ENCODE measurements at places on chromosomes 6 and 20. TPM values are rescaled to one million over a fixed set of nuclear protein-coding genes. Genes with fewer than 3 reads are reported as not detected.

Gene GDAP1L1
- not detected for total RNA-seq

Gene RIN2
- 18.2 TPM for total RNA-seq

Gene ID4
- total RNA-seq, result 0.89 TPM

Gene WFDC5
- not detected for total RNA-seq

Gene LTB
- not detected for total RNA-seq

Gene MOXD1
- 13.8 TPM for total RNA-seq

Gene TM9SF4
- total RNA-seq, result 28.1 TPM

Gene HCRTR2
- total RNA-seq, result not detected

Gene NNAT
- 32.0 TPM for total RNA-seq

Gene SLC35D3
- not detected for total RNA-seq

Gene NUDT3
- total RNA-seq, result 12.8 TPM

Gene CRYBG1
- total RNA-seq, result 8.2 TPM

Gene TFAP2C
- total RNA-seq, result not detected

Gene DEFB124
- total RNA-seq, result not detected

Gene PGC
- total RNA-seq, result not detected

Gene SLC25A27
- total RNA-seq, result 2.4 TPM

Gene MYCT1
- not detected for total RNA-seq

Gene KAT14
- total RNA-seq, result 8.6 TPM

Gene PTPRT
- total RNA-seq, result not detected

Gene NQO2
- total RNA-seq, result 44.3 TPM

Gene EBF4
- total RNA-seq, result 0.34 TPM

Gene HSPA12B
- 0.45 TPM for total RNA-seq

Gene SYNDIG1
- total RNA-seq, result not detected

Gene CDH4
- total RNA-seq, result 10.8 TPM

Gene SRMS
- total RNA-seq, result not detected

Gene SIGLEC1
- not detected for total RNA-seq

Gene LY86
- not detected for total RNA-seq

Gene RUNX2
- 9.2 TPM for total RNA-seq

Gene SLC16A10
- total RNA-seq, result under 0.01 TPM

Gene SGK2
- total RNA-seq, result not detected

Gene SDHAF4
- 13.1 TPM for total RNA-seq

Gene MMP24
- 0.17 TPM for total RNA-seq

Gene TMEM14B
- 106 TPM for total RNA-seq

Gene RCAN2
- total RNA-seq, result 2.0 TPM

Gene PBOV1
- not detected for total RNA-seq
